Renal cortex interstitium (tissue), 15 donors: ENCODE measurements at places on chromosomes 2 and 18. TPM values are rescaled to one million over a fixed set of nuclear protein-coding genes. Genes with fewer than 3 reads are reported as not detected.
A peak's percentile ranks its signal among the peaks of the same experiment; 100 is the strongest.

DNA sequence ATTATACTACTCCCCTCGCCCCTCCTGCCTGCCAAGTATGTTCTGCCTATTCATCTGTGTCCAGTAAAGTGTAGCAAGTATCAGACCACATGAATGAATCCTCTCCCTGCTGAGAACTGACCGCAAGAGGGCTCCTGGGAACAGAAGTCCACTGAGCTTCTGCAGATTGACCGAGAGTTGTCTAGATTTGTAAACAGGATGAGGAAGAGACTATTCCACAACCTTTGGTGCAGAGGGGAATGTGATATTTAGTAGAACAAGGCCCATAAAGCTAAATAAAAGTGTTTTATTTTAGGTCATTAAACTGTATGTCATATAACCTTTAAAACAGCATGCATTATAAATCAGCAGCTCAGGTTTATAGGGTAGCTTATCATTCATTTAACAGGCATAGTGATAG is 377.0 kb downstream of the DCC start:
- peak; percentile 48 for DNase-seq

Gene CACNB4
- polyA plus RNA-seq = 16.7 TPM

Gene LRRTM1
- 33.9 TPM for polyA plus RNA-seq

- DNase-seq = no peak
These were observed 23.6 kb downstream of the LRATD1 start for GRCh38 chr2:14656146-14656545.

Gene TGFA
- polyA plus RNA-seq = 21.2 TPM
